ENCODE measurements at places on chromosomes 6 and 20. TPM values are rescaled to one million over a fixed set of nuclear protein-coding genes. Genes with fewer than 3 reads are reported as not detected.

Gene ADRM1
- total RNA-seq: 159 TPM

Gene C20orf173
- not detected for total RNA-seq

Gene CLPSL2
- total RNA-seq: 0.60 TPM

Gene CCM2L
- total RNA-seq: 0.62 TPM
